ENCODE measurements at places on chromosomes 11 and 22. TPM values are rescaled to one million over a fixed set of nuclear protein-coding genes. Genes with fewer than 3 reads are reported as not detected.

DNA sequence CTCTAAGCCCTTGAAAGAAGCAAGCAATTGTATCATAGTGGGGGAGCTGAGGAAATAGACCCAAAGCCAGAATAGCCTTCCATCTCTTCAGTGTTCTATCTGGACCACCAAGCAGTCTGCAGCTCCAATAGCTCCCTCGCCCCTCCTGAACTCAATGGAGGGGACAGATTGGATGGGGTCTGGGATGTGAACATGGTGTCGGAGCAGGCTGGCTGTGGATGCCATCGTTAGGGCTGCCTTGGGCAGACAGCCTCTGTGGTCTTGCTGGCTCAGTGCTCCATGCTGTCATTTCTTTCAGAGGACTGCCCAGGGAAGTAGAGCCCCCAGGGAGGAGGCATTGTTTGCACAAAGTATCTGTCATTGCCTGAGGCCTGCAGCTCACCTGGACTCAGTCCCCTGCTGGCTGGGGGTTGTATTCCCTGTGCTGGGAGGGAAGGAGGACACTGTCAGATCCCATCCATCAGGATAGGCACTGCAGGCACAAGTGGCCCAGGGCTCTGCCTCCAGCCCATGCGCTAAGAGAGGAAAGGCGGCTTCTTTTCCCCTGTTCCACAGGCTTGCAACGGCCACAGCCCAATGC is 537.7 kb downstream of the BUD13 start:
- DNase-seq: no peak

Gene P2RX6
- 1.1 TPM for polyA plus RNA-seq

- DNase-seq: no peak
Measured at GRCh38 chr11:2120359-2121100, 18.7 kb downstream of the IGF2 start.

Gene FDX1
- polyA plus RNA-seq: 23.0 TPM

DNA sequence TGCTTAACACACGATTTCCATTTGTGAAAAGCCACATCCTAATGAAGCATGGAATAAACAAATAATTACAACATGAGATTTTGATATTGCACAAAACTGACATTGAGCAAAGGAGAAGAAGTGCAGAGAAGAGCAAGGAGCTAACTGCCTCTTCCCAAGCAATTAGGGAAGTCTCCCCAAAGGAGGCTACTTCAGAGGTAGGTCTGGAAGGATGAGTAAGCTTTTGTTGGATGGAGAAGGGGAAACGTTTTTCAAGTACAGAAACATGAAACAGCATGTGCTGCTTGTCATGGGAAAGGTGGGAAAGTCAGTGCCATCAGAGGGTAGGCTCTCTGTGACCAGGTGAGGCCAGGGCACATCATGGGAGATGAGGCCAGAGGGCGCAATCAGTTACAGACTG is 132.2 kb upstream of the SESN3 start:
- no peak for DNase-seq

Measured in left renal pelvis (tissue), 4 donors.